RKO (cell line): ENCODE measurements at places on chromosomes 1 and 21.

GRCh38 chr1:246459221-246459620 is 47.9 kb downstream of the SMYD3 start:
- no peak for DNase-seq

GRCh38 chr1:85078903-85079302 is 30.6 kb upstream of the MCOLN3 start:
- peak; percentile 29 for DNase-seq

DNA sequence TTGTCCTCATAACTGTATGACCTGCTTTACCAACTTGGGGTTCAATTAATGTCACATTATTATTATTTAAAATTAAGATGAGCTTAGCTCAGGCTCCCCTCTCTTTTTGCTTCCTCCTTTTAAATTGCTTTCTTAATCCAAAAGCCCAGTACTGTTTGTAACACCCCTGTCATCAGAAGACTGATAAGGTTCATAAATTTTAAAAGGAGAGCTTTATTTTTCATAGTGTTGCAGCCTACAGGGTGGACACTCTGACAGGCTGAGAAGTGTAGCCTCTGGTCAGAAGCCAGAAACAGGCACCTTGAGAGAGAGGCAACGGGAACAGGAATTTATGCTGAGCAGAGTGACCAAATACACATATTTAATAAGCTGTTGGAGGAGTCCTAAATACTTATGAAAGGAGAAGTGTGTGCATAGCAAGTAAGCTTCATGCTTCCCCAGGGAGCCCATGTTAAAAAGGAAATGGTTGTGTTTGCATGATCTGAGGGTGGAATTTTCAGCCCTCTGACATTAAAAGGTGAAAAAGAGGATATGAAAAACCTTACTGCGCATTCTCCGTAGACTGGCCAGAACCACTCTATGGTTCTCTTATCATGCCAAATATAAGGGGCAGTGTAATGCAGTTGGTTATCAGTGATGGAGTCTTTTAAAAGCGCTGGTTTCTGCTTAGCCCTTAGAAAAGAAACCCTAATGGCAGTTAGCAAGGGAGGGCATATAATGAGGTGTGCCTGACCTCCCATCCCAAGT is 30.5 kb upstream of the FGGY start:
- no peak for DNase-seq

DNA sequence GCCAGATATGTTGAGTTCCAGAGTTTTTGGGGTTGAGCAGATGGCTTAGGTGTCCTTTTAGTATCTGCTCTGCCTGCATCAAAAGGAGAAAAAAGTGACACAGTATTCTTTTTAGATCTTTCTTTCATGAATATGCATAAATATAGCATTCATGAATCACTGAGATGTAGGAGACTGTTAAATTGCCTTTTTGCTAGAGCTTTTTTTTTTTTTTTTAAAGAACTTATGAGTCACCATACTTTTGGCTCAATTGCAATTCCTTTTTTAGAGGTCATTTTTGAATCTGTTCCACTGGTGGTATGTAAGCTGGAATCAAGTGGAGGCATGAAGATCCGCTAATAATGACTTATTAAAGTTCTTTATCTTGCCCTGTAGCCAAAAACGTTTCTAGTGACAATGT is 480.9 kb upstream of the ZRANB2 start:
- DNase-seq, result peak; percentile 1

DNA sequence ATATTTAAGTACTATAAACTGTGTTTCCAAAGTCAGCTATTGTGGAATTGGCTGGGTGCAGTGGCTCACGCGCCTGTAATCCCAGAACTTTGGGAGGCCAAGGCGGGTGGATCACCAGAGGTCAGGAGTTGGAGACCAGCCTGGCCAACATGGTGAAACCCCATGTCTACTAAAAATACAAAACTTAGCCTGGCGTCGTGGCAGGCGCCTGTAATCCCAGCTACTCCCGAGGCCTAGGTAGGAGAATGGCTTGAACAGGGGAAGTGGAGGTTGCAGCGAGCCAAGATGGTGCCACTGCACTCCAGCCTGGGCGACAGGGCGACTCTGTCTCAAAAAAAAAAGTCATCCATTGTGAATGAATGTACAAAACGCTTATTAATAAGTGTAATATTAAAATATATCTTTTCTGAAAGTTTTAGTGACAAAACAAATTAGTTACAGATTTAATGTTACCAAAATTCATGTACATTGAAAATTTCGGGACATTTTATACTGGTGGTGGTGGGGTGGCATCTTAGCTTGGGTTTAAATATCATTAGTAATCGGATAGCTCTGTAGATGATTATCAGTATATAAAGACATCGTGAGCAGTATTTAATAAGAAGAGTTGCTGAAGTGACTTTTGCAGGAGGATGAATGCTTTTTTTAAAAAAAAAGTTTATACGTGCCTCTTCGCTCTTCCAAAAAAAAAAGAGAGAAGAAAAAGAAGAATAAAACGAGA is 503 bp upstream of the SRSF11 start:
- DNase-seq, result no peak

DNA sequence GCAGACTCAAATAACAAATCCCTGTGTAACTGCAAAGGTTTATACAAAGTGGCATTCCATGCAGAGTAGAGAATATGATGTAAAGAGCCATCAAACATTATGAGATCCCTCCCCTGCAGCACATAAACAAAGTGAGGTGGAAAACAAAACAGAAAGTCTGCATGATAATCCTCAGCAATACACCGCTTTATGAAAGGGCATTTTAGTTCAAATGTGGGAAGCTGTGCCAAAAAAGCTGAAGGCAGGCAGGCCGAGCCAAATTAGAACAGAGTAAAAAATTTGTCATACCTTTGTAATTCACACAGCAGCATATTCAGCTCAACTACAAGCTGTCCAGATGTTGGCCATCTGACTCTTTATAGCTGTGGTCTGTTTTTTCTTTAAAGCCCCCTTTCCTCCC is 113.5 kb downstream of the LHX9 start:
- DNase-seq, result no peak

GRCh38 chr1:155134880-155135414 is 705 bp upstream of the SLC50A1 start:
- peak; percentile 95 for DNase-seq

- no peak for DNase-seq
Observed at GRCh38 chr1:156365754-156366153, 3.3 kb upstream of the RHBG start.

DNA sequence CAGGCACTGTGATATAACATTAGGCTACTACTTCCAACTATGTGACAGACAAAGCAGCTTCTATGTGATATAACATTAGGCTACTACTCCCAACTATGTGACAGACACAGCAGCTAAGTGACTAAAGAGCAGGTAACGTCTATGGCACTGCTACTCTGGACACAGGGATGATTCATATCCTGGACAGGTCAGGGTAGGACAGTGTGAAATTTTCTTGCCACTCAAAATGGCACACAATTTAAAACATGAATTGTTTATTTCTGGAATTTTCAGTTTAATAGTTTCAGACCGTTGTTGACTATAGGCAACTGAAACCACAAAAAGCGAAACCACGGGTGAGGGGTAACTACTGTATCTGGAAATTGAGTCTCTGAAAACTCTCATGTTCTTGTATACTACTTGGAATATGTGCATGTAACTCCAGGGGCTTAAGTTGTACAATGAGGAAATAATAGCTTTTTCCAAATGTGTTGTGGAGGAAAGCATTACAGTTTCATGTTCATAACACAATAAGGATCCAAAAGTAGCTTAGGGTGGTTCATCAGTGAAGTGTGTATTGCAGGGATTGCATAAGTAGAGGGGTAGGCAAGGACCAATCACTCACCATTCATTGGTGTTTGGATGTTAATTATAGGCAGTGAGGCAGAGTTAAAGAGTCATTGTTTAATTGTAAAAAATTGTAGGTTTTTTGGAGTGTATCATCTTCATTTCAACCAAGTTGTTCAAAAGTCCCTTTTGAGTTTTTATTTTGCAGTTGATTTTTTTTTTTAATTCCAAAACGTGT is 5.3 kb downstream of the DTL start:
- DNase-seq, result peak; percentile 75

DNA sequence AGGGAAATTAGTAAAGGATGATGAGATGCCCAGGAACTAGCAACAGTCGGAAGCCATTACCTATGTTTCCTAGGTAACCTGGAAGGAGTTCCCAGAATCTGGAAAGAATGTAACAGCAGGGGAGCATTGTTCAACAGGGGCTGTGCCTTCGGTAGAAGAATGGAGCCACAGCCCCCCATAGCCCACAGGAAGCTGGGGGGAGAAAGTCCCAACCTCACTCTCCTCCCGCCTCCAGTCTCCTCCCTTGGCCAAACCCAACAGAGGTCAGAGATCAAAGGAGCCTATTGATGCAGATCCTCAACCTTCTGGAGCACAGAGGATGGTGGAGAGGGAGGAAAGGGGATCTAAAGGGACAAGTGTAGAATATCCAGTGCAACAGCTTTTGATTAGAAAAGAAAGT is 131.5 kb upstream of the SLC44A3 start:
- no peak for DNase-seq

- no peak for DNase-seq
Observed at GRCh38 chr1:198467342-198467741, 73.1 kb downstream of the ATP6V1G3 start.

DNA sequence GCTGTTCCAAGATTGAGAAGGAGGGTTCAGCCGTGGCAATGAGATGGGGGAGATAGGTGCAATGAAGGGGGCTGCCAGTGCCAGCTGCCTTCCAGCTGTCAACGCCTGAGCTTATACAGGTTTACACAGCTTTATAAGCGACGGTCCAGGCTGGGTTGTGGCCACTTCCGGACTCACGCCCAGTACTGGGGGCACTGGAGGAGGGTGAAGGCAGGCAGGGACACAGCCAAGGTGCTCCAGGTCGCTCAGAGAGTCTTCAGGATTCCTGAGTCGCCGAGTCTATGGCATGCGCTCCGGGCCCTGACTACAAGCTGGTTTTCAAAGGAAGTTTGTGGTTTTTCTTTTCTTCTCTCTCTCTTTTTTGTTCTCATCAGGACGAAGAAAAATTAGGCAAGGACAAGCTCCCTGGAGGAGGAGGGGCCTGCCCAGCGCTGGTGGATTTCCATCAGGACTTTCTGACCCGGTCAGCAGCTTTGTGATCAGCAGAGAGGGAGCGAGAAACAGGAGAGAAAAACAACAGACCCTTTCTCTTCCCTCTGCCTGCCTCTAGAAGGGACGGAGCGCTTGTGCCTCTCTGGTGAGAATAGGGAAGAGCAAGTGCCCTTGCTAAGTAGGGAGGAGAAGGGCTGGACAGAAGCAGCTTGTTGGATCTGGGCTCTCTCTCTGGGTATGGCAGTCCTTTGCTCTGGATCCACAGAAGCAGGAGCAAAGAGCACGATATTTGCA is at the start of gene MINDY1:
MINDY1 (minus strand) TSS at position 576 of the 726 bp plus-strand sequence. CDS start 4,285 bp downstream, outside the sequence.
- DNase-seq, result peak; percentile 93

DNA sequence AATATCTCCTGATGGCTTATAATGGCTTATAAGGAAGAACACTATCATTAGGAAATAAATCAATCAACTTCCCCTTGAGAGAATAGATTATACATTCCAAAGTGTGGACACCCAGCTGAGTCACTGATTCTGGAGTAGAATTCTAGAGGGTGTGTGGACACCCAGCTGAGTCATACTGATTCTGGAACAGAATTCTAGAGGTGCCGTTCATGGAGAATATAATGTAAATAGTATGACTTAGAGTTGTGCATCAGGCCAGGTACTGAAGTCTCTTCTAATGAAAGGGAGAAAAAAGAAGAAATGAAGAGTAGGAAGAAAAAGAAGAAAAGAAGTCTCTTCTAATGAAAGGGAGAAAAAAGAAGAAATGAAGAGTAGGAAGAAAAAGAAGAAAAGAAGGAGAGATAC is 2.4 kb upstream of the USP33 start:
- DNase-seq, result peak; percentile 82

DNA sequence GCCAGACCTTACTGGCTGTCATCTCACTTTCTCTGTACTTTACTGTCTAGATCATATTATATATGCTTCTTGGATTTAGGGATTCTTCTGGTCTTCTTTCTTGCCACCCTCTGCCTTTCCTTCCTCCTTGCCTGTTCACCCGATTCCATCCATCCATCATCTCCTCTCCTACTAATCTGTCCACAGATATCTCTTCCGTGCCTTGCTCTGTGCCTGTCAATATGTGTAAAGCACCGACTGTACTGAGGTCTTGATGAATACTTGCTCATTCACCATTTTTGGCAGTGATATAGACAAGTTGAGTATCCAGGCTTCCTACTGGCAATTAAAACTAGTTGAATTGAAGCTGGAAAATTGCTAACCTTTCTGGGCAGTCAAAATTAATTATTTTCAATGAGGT is 8.1 kb downstream of the FMN2 start:
- no peak for DNase-seq

GRCh38 chr1:26405281-26405915 is 5.2 kb upstream of the LIN28A start:
- no peak for DNase-seq

- DNase-seq, result no peak
Observed at GRCh38 chr1:30615816-30616590, 107.4 kb downstream of the MATN1 start.

- DNase-seq, result peak; percentile 46
Observed at GRCh38 chr1:3910857-3911845, 11.1 kb upstream of the C1orf174 start.

- no peak for DNase-seq
Observed at GRCh38 chr21:38297871-38298270, 41.1 kb downstream of the KCNJ15 start.

- no peak for DNase-seq
Observed at GRCh38 chr1:5779608-5780323, 212.5 kb downstream of the NPHP4 start.
